ENCODE measurements at places on chromosomes 7 and 10.

GRCh38 chr7:84154991-84155781 lies 39.4 kb downstream of the SEMA3A start:
- DNase-seq: no peak

DNA sequence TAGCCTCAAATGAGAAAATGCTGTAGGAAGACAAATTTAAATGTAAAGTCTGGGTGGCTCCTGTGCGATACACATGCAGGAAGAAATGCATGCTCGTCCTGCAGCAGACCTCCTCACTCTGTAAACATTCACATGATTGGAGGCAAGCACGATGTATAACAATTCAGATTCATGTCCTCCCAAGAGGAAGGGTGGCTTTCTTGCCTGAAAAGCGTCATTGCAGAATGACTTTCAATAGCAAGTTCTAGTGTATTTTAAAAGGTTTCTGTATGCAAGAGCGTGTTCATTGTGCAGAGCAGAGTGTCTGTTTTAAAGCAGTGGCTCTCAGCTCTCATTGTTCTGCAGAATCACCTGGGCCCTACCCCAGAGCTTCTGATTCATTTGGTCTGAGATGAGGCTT lies 170.3 kb upstream of the CELF2 start:
- DNase-seq: no peak

GRCh38 chr7:113456533-113456932 lies 338.2 kb upstream of the SMIM30 start:
- DNase-seq: no peak

DNA sequence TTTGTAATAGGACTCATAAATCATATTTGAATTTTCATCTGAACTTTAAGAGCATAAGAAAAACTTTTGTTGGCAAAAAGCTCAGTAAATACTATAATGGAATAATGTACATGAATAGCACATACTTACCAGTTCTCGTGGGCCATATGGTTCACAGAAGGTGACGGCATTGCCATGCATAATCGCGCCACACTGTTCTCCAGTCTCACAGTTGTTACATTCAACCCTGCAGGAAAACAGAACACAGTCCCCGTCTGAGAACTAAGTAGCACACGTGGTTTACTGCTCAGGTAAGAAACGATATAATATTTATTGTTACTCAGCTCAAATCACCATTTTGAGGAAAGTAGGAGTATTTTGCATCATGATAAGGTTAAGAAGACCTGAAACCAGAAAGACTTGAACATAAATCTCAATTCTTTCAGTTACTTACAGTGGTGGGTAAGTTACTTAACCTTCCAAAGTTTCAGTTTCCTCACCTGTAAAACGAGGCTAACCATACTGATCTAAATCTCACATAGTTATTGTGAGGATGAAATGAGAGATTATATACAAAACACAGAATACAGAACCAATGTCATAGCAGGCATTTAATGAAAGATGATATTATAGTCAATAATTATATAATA lies 261.4 kb downstream of the RELN start:
- DNase-seq: no peak

DNA sequence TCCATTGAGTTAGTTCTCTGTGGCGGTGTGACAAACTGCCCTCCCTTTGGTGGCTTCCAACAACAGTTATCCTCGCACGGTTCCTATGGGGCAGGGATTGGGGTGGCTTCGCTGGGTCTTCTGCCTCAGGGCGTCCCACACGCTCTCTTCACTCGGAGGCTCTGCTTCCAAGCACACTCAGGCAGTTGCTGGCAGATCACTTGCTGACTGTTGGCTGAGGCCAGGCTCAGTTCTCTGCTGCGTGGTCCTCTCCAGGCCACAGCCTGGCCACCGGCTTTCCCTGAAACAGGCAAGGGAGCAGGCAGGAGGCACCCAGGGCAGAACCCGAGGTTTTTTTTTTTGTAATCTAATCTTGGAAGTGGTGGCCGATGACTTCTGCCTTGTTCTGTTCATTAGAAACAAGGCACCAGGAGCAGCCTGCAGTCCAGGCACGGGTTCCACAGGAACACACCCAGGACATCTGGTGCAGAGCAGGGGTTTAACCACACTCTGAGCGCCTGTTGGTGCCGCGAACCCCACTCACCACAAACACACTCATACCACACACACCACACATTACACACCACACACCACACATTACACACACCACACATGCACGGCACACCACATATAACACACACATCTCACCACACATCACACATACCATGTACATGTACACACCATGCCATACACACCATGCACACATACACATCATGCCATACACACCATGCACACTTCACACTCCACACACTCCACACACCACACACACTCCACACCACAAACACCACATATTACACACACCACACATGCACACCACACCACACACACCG lies 112.2 kb downstream of the PTPN20 start:
- no peak for DNase-seq

GRCh38 chr10:14623931-14624330 lies 150.8 kb downstream of the FAM107B start:
- DNase-seq: no peak

DNA sequence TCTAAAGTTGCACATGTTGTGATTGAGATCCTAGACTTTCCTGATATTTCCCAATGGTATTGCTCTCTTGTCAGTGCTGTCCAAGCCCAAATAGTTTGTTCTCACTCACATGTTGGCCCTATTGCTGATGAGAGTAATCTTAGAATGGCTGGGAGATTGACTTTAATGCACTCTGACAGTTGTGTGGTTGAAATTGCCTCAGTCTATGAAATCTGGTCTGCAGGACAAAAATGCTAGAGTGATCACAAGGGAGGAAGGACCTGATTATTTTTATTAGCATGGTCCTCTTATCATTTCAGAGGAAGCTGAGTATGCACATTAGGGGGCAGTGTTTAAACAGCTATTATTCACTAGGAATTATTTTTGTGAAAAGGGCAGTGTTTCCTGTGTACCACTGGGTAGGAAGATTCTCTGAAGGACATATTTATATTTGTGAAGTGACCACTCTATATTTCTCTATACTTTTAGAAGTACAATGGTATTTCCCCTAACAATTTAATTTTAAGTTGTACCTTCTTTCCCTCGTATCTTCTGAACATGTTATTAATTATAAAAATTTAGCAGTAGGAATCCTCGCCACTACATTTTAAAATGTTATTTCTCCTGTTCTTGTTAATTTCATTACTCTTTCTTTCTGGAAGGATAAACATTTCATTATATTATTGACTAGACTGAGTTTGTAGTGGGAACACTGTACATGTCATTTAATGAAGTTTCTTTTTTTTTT lies 64.4 kb downstream of the SUGCT start:
- peak; percentile 49 for DNase-seq

DNA sequence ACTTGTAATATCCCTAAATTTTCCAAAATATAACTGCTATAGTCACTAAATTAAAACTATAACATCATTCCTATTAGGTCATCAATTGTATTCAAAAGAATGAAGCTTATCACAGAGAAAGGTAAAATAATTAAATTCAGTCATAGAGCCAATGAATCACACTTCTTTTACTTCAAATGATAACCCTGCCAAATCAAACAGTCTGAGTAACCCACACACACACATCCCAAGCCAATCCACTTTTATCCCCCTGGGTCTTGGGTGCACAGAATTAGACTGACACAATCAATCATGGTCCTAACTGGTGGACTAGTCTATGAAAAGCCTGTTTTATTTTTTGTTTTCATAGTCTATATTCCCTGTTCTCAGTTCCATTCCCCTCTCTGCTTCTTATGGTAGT lies 25.6 kb downstream of the CTNNA3 start:
- no peak for DNase-seq

Measured in fibroblast of skin of left biceps (primary cell).